ENCODE measurements at places on chromosomes 5 and 9.

DNA sequence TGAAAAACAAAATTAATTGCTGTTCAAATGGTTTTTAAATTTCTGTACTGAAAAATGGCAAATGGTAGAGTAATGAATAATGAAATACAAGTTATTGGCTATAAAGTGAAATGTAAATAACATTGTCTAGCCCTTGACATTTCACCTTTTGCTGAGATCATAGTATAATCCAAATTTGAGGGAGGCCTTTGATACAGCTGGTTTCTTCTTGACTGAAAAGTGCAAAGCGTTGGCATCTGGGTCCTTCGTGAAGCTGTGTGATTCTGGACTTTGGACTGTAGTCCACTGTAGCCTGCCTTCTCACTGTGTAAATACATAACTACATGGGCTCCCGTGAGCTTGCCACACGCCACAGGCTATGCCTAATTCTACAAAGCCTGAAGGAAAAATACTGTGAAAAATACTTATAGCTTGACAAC is 52.3 kb downstream of the ARHGEF28 start:
- DNase-seq = no peak

DNA sequence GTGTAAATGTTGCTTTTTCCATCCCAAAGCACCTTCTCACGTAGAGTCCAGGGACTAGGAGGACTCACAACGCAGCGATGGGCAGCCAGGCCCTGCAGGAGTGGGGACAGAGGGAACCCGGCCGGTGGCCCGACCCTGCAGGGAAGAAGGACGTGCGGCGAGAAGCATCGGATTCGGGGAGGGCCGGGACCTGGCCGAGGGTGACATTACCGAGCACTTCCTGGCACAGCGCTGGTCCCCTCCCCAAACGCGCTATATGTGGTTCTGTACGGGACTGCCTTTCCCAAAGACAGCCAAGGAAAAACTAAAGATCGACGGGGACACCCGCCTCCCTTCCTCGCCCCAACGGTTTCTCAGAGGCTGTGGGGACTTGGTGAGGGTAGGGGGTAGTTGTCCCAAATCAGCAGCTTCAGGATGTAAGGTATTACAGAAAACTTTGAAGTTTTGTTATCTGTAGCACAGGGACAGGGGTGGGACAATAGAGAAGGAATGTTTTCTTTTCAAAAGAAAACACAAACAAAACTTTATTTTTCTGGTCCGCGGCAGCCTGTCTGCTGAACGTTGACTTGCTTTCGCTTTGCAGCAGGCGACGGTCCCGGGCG is 887 bp upstream of the MAP3K1 start:
- no peak for DNase-seq

GRCh38 chr5:59724482-59725391 is 168.8 kb downstream of the PDE4D start:
- DNase-seq = no peak

GRCh38 chr9:114777821-114778609 is 27.8 kb downstream of the TNFSF15 start:
- no peak for DNase-seq

GRCh38 chr5:146388386-146388785 is 49.7 kb downstream of the POU4F3 start:
- no peak for DNase-seq

DNA sequence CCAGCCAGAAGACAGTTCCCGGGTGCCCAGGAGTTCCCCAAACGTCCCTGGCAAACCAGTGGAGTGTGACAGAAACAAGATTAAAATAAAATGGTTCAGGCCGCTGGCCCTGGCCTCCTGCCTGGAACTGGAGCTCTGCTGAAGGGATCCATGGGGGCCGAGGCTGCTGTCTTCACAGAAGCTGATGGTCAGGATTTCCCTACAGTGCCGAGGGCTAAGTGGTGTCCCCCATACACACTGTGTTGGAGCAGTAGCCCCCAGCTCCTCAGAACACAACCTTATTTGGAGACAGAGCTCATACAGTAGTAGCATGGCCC is 55.9 kb downstream of the MRPL36 start:
- no peak for DNase-seq

All from renal cortex interstitium (tissue), 15 donors.